ENCODE measurements at places on chromosomes 3 and 15. TPM values are rescaled to one million over a fixed set of nuclear protein-coding genes. Genes with fewer than 3 reads are reported as not detected.

Gene PLA2G4B
- polyA plus RNA-seq: 11.9 TPM

Gene NMB
- polyA plus RNA-seq: 4.6 TPM

Gene TMEM108
- polyA plus RNA-seq: 1.9 TPM

Gene ABHD17C
- 29.8 TPM for polyA plus RNA-seq

Gene THAP10
- 6.6 TPM for polyA plus RNA-seq

Gene LRRC34
- polyA plus RNA-seq: 9.5 TPM

Gene KLF13
- 74.1 TPM for polyA plus RNA-seq

Gene LMAN1L
- polyA plus RNA-seq: not detected

Gene EAF1
- 17.1 TPM for polyA plus RNA-seq

Gene COL6A6
- polyA plus RNA-seq: 1.8 TPM

Gene GRIP2
- 2.2 TPM for polyA plus RNA-seq

Gene CTXND1
- polyA plus RNA-seq: 7.4 TPM

Gene SAMMSON
- 0.09 TPM for polyA plus RNA-seq

Gene PRICKLE2
- polyA plus RNA-seq: 18.1 TPM

DNA sequence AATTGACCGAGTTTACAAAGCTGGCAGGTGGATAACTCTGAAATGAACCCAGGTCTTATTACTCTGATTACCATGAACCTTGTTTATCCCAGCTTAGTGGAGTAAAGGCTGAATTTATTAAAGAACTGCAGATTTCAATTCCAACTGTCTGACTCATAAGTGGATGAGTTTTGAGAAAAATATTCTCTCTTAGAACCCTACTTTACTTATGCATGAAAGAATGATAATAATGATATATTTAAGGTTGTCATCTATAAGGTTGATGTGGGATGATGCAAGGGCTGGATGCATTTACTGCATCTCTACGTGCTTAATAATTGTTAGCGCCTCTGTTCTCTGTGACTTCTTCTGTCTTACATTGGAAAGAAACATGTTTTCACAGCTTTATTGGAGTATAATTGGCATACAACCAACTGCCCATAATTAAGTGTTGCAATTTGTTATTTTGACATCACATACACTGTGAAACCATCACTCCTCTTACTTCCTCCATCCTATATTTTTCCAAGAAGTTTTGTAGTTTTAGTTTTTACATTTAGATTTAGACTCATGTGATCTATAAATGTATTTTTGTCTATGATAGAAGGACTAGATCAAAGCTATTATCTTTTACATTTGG, 771.2 kb upstream of the ARRDC4 start:
- no peak for DNase-seq

- DNase-seq: no peak
Observed at GRCh38 chr15:68730976-68731897, 89.5 kb downstream of the ANP32A start.

- no peak for DNase-seq
Observed at GRCh38 chr3:124780761-124781475, 50.7 kb downstream of the UMPS start.

- DNase-seq: no peak
Observed at GRCh38 chr3:148990236-148990635, 1.1 kb upstream of the GYG1 start.

DNA sequence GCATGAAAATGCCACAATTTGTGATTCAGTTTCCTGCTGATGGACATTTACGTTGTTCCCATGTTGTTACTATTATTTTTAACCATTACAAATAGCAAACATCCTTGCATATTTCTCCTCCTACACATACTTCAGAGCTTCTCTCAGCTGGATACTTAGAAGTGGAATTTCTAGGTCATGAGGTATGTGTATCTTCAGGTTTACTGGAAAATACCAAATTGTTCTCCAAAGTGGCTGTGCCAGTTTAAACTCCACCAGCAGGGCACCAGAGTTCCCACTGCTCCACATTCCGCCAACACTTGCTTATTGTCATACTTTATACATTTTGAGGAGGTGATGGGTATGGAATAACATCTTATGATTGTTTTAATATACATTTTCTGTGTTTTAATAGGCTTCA, 45.7 kb downstream of the PRR23E start:
- DNase-seq: no peak

- DNase-seq: no peak
Observed at GRCh38 chr15:26806151-26806550, 33.3 kb upstream of the GABRB3 start.

GRCh38 chr15:43911235-43911781, 84.5 kb downstream of the WDR76 start:
- no peak for DNase-seq

GRCh38 chr3:64730681-64731080, 42.9 kb upstream of the ADAMTS9 start:
- DNase-seq: no peak

- DNase-seq: no peak
Observed at GRCh38 chr3:143831208-143831607, 17.1 kb downstream of the SLC9A9 start.

- DNase-seq: no peak
Observed at GRCh38 chr3:194537732-194538247, 51.0 kb upstream of the ATP13A3 start.

DNA sequence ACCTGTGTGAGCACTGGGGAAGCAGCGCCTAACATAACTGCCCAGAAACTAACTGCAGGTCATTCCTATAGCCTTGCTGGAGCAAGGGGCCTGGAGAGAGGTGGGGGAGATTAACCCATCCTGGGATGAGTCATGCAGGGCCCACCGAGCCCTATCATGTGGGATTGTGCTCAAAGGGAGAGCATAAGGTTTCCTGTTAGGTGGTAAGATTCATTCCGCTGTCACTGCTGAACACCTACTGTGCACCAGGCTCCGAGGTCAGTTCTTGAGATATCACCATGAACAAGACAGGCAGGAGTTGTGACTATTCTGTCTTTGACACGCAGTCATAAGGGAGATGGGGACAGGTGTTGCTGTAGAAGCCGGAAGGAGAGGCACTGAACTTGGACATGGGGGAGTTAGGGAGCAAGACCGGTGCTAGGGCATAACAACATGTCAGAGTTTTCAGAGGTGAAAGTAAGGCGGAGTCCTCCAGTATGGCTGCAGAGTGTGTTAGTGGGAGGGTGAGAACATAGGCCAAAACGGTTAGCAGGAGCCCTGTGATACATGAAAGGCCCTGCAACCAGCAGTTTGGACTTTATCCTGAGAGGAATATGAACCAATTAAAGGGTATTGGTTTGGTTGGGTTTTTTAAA, 2.4 kb downstream of the SLC25A38 start:
- DNase-seq: no peak

DNA sequence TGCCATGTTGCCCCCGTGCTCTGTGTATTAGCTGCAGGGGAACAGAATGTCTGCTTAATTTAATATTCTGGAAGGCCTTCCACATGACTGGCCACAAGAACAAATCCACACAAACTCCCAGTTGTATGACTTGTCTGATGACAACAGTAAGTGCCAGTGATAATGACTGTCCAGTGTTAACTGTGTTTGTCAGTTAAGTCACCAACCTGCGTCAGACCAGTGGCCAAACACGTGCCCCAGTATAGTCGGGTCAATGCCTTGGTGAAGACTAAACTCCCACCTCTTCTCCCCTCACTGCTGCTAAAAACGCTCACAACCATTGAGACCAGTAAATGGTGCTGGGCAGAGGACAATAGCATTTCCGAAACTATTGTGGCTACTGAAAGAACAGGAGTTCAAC, 9.8 kb upstream of the ATP13A5 start:
- no peak for DNase-seq

- DNase-seq: no peak
Observed at GRCh38 chr15:70048198-70048565, 49.5 kb downstream of the TLE3 start.

DNA sequence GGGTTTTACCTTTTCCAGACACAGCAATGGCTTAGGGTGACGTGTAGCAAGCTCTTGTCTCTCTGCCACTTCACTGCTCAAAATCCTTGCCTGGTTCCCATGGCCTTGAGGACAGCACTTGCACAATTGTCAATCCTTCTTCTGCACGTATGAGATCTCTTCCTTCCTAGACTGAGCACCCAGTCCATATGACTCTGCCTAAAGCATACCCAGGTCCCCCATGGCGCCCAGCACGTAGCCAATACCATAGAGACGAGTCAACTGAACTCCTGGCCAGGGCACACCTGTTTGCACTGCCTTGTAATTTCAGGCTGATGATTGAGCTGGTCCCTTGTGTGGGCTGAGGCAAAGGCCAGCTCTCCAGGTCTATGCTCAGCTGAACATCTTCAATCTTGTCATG, 23.3 kb downstream of the SCN5A start:
- DNase-seq: no peak

DNA sequence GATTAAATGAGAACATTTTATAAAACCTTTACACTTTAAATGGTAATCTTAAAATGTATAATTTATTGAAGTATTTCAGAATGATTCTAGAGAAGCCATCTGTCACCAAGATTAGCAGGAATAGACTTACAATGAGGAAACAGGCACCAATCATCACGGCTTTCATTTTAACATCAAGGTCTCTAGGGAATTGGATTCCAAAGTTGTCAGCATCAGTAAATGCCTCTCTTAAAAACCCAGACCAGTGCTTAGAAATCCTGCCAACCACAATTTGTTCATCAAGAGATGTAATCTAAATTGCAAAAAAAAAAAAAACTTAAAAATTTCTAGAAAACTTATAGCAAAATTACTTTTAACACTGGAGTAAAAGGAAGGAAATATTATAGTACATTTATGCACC, 20.3 kb downstream of the PLSCR2 start:
- DNase-seq: no peak

DNA sequence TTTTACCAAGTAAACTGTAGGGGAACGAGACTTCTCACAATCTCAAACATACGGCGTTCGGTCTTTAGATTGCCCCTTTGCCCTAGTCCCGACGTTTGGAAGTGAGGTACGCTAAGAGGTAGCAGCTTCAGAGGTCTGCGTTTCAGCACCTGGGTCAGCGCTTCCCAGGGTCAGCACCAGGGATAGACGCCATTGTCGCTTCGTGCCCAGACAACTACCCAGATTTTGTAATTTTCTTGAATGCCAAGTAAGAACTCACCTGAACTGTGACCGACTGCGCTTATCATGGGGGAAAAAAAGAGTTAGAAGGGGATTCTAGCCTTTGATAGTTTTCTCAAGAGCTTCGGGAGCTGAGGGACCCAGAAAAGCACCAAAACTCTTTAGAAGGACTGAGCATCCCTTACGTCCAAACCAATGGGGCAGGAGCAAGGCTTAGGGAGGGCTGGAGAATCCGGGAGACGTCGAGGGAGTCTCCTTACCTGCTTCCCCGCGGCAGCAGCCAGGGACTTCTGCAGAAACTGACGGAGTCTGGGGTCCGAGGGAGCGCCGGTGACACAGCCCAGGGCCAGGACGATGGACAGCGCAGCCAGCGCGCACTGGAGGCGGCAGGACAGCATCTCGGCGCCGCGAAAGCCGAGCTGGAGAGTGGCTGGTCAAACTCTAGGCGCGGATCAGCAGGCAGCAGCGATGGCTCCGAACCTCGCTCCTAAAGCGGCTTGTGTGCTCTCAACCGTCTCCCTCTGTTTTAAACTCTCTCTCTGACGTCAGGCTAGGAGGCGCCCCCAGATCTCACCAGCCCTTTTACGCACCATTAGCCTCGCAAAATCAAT, at the start of gene SST:
Gene SST (minus strand): TSS at position 720 of the 830 bp plus-strand sequence. CDS start 103 bp downstream, at position 617.
- peak; percentile 73 for DNase-seq

- DNase-seq: no peak
Observed at GRCh38 chr15:27089676-27090075, 118.7 kb downstream of the GABRG3 start.

- DNase-seq: no peak
Observed at GRCh38 chr15:81752974-81753373, 292.8 kb downstream of the MEX3B start.

GRCh38 chr15:89799011-89799911, 15.4 kb downstream of the ANPEP start:
- DNase-seq: no peak

DNA sequence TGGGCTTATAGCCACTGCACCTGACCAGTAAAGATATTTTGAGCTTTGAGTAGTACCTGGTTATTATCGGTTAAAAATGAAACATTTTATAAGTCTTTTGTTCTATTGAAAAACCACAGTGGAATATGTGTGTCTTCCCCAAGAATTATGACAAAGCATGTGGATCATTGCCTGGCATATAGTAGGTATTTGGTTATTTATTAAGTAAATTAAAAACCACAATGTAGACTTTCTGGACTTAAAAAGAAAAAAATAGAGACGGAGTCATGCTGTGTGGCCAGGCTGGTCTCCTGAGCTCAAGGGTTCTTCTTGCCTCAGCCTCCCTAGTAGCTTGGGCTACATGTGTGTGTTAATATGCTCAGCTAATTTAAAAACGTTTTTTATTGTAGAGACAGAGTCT, 43.5 kb downstream of the UBE2E2 start:
- no peak for DNase-seq

- no peak for DNase-seq
Observed at GRCh38 chr3:33006571-33007286, 55.3 kb downstream of the CCR4 start.

DNA sequence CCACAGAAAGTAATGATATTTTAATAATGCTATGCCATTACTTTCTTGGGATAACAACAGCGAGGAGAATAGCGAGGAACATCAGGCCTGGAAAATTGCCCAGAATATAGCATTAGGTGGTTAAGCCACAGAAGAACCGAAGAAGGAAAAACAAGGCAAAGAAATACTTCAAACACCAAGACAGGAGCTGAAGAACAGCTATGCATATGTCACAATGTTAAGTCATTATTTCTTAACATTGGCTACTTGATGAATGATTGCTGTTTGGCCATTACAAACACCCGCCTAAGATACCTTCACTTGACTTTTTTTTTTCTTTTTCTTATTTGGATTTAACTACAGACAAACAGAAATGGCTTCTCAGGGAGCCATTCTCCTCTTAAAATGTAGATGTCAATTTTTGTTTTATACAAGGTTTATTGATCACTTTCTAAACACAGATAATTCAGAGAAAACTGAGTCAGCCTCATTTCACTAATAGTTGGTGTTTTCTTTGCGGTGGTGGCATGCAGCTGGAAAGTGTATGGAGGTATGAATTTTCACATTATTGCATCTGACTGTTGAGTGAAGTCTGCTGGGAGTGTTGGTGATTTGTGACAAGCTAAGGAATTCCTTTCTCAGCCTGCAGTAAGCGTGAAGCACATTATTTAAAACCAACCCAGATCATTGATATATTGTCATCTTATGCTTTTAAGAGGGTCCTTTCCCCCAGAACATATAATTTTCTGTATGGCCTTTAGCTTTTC, 705.7 kb upstream of the NR2F2 start:
- DNase-seq: no peak

DNA sequence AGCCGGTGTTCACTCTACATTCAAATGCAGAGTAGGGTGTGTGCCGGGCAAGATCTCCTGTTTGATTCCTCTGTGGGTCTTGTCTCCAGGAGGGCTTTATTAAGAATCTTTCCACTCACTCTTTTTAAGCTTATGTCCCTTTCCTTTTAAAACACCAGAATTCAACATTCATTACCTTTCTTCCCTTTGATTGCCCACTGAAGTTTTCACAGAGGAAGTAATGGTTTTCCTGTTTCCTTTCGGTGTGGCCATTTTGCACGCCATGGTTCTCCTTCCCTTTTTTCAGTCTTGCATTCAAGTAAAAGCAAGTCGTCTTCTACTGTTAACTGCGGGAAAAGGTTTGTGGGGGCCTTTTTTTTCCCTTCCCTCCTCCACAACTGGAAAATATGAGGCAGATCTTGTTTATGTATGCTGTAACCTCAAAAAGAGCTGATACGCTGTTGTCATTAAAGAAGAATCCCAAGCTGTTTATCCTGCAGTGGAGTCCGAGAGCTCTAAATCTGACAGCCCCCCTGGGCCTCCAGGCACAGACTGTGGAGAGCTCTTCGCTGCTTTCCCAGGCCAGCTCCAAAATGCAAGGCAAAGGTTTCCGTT, 40.5 kb downstream of the FILIP1L start:
- peak; percentile 26 for DNase-seq

- DNase-seq: no peak
Observed at GRCh38 chr3:197355713-197356112, 57.3 kb upstream of the DLG1 start.

- no peak for DNase-seq
Observed at GRCh38 chr3:63580151-63580550, 72.3 kb upstream of the SNTN start.
